Stimulated activated CD4-positive, alpha-beta T cell treated with anti-CD3 and anti-CD28 coated beads, Interleukin-4, amount 100 ng/mL, for 1 hour (primary cell): ENCODE measurements at places on chromosomes 2 and 18.

GRCh38 chr2:51986101-51986500 is 954.2 kb upstream of the NRXN1 start:
- no peak for DNase-seq

- no peak for DNase-seq
These were observed 167.4 kb downstream of the DPP10 start for GRCh38 chr2:114609801-114610200.

- no peak for DNase-seq
These were observed 34.1 kb downstream of the ITGB1BP1 start for GRCh38 chr2:9388950-9389911.

GRCh38 chr2:20594957-20595356 is 55.9 kb downstream of the HS1BP3 start:
- no peak for DNase-seq

DNA sequence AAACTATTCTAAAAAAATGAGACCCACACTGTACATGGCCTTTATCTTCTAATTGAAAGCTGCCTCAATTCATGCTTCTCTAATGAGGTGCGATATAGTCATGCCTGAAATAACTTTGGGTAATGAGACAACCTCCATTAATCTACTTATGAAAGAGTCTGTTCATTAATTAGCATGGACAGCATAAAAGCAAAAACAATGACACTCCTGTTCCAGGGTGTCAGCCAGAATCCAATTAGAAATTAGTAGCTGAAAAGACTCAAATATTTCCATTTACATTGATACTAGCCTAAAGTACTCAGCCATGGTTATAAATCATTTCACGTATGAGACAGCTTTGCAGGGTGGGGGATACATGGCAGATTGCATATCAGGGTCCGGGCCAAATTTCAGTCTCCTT is 288.7 kb downstream of the AKAIN1 start:
- no peak for DNase-seq

DNA sequence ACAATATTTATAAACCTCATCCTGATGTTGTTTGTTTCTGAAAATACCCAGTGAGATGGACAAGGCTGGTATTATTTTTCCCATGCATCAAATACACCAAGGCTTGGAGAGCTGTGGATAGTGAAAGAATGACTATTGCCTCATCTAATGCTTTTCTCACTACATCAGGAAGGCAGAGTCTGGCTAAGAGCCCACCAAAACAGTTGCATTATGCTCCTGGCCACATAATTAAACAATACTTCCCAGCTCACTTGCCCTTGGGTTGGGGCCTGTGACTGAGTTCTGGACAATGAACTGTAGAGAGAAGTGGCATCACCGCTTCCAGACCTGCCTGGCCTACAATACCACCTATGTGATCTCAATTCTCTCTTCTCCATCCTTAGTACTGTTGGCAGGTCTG is 46.4 kb upstream of the REEP1 start:
- DNase-seq: no peak

- no peak for DNase-seq
These were observed 41.4 kb downstream of the FECH start for GRCh38 chr18:57544936-57545660.
